ENCODE measurements at places on chromosomes 2 and 18. TPM values are rescaled to one million over a fixed set of nuclear protein-coding genes. Genes with fewer than 3 reads are reported as not detected.

DNA sequence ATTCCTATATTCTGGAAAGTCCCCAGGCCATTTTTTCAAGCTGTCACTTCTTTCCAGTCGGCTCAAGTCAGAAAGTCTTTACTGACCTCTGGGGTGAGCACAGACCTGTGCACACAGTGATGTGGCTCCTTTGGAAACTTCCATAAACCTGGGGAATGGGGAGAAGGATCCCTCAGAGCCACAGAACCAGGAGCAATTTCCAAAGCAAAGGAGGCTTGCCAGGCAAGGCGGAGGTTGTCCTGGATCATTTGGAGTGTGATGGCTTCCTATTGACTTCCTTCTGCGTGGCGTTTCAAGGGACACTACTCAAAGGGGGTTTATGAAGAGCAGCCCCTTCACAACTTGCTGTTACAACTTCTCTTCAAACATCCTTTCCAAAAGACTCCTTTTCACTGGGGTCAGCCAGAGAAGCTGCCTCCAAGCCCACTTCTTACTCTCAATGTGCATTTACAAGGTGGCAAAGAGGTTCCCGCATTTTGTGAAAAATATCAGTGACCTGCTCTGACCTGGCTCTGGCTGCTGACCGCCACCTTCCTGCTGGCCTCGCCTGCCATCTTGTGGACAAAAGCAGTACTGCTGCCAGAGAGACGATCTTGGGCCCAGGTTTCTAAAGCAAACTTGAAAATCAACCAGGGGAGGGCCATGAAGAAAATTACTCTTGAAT lies 18.2 kb upstream of the TMEM247 start:
- H3K27me3 ChIP-seq, result no peaks in the 10 kb centered on the region
- H3K36me3 ChIP-seq, result no peaks in the 10 kb centered on the region
- peak; percentile 87 for DNase-seq
- peak overlapping the region; percentile 81 for H3K27ac ChIP-seq

- peaks cover 9% of the 10 kb centered on the region for H3K36me3 ChIP-seq
- DNase-seq, result no peak
- no peak overlapping the region for H3K27ac ChIP-seq
- no peak overlapping the region for H3K4me3 ChIP-seq
- peaks cover 12% of the 10 kb centered on the region for H3K27me3 ChIP-seq
These were observed 100.8 kb downstream of the ASB1 start for GRCh38 chr2:238527565-238527964.

RIT2 gene
- total RNA-seq, result not detected

- DNase-seq, result no peak
- H3K4me3 ChIP-seq, result peak overlapping the region; percentile 92
- peak overlapping the region; percentile 97 for H3K27ac ChIP-seq
- peaks cover 13% of the 10 kb centered on the region for H3K36me3 ChIP-seq
- no peaks in the 10 kb centered on the region for H3K27me3 ChIP-seq
- H3K4me1 ChIP-seq, result peaks cover 61% of the 10 kb centered on the region
These were observed 35.1 kb downstream of the GALM start for GRCh38 chr2:38700881-38701458.

- H3K4me3 ChIP-seq, result peak overlapping the region; percentile 88
- DNase-seq, result no peak
- peak overlapping the region; percentile 92 for H3K27ac ChIP-seq
- H3K27me3 ChIP-seq, result peaks cover 6% of the 10 kb centered on the region
- H3K4me1 ChIP-seq, result peaks cover 46% of the 10 kb centered on the region
These were observed 186.8 kb downstream of the ZEB2 start for GRCh38 chr2:144333143-144333555.

DNA sequence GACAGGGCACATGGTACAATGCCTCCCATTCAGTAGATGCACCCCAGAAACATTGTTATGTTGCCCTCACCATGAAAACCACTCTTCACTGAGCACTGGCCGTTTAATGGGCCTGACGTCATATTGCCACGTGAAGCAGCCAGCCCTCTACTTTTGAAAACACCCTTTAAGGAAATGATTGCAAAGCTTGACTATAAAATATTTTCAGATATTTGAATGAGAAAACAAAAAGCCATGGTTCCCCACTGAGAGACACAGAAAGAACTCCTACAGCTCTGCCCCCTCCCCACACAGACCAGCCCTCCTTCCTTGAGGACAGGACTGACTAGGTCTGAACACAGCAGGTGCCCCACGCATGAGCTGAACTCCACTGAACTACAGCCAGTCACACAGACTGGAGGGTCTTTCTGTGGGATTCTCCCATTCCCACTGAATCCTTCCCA lies 349.1 kb downstream of the ANAPC1 start:
- peaks cover 41% of the 10 kb centered on the region for H3K4me1 ChIP-seq
- H3K27me3 ChIP-seq, result peaks cover 23% of the 10 kb centered on the region
- H3K27ac ChIP-seq, result peak overlapping the region; percentile 35
- H3K36me3 ChIP-seq, result no peaks in the 10 kb centered on the region

IL1R2 gene
- total RNA-seq, result 8.2 TPM

GAREM2 gene
- 1.9 TPM for total RNA-seq

GRCh38 chr2:73999881-74000597 lies 15.3 kb downstream of the TET3 start:
- no peak overlapping the region for H3K4me3 ChIP-seq
- peaks cover 85% of the 10 kb centered on the region for H3K4me1 ChIP-seq
- H3K27ac ChIP-seq, result no peak overlapping the region
- no peak for DNase-seq

DNA sequence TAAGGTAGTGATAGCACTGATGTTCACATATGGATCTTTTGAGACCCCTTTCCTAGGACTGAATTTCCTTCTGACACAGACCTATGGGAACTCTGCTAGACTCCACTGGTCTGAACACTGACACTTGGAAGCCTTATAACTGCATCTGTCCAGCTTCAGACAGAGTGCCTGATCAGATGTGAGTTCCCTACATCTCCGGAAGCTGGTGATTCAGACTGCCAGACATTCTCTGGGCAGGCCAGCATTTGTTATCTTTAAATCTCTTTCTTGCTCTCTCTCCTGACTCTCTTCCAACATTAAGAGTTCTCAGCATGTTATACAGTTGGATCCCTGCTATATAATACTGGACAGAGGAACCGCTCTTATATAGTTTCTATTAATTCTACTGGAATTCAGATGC lies 408.5 kb downstream of the ZEB2 start:
- no peak for DNase-seq
- H3K4me1 ChIP-seq, result peaks cover 5% of the 10 kb centered on the region
- H3K36me3 ChIP-seq, result peaks cover 15% of the 10 kb centered on the region
- H3K27ac ChIP-seq, result no peak overlapping the region

- no peaks in the 10 kb centered on the region for H3K36me3 ChIP-seq
- no peaks in the 10 kb centered on the region for H3K27me3 ChIP-seq
- DNase-seq, result no peak
- no peaks in the 10 kb centered on the region for H3K4me1 ChIP-seq
- no peak overlapping the region for H3K27ac ChIP-seq
These were observed 197.9 kb downstream of the DSEL start for GRCh38 chr18:67318651-67319050.

DNA sequence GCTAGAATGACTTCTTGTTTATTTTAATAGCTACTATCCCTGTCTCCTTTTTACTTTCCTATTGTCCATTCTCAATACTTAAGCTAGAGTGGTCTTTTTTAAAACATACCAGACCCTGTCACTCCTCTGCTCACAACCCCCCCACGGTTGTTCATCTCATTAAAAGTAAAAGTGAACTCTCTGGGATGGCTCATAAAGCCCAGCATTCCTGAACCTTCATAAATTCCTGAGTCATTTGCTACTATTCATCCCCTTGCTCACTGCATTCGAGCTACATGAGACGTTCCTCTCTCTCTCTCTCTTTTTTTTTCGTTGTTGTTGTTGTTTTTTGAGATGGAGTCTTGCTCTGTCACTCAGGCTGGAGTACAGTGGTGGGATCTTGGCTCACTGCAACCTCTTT lies 148.7 kb upstream of the DSEL start:
- H3K27ac ChIP-seq, result no peak overlapping the region
- DNase-seq, result no peak

PROKR1 gene
- total RNA-seq, result not detected

DNA sequence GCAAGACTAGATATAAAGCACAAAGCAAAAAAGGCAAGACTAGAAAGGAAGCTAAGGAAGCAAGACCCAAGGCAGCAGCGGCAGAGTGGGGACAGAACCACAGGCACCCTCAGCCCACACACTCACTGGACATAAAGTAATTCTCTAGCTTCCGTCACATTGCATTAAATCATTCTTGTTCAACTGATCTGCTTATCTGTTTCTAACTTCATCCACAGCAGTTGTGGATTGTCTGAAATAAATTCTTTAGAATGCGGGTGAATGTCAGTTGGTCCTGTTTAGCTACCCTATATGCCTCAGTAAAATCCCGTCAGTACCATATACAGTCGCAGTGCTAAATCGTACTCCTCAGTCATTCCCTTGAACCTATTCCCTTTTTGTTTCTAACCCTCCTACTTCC lies 183.2 kb upstream of the SLC39A10 start:
- H3K4me3 ChIP-seq, result no peak overlapping the region
- H3K27ac ChIP-seq, result no peak overlapping the region
- DNase-seq, result no peak
- peaks cover 12% of the 10 kb centered on the region for H3K36me3 ChIP-seq
- no peaks in the 10 kb centered on the region for H3K27me3 ChIP-seq

CDCA7 gene
- total RNA-seq, result 87.2 TPM

DNA sequence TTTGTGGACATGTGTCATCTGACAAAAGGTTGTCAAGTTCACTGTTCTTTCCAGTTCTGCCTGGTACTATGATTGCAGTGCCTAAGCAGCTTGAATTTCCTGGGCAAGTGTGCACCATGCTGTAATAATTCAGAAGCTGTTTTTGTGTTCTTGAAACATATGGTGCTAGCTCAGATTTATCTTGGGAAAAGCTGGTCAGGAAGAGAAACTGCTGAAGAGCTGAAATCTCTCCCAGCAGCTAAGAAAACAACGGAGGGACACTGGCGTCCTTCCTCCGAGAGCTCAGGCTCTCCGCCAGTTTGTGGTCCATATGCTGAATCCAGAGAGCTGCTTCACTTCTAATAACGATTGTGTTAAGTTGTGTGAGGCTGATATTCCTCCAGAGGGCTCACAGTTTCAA lies 642.0 kb downstream of the DPP10 start:
- H3K36me3 ChIP-seq, result no peaks in the 10 kb centered on the region
- no peaks in the 10 kb centered on the region for H3K27me3 ChIP-seq
- no peaks in the 10 kb centered on the region for H3K4me1 ChIP-seq
- no peak overlapping the region for H3K4me3 ChIP-seq

NPHP1 gene
- 1.8 TPM for total RNA-seq

TMEFF2 gene
- not detected for total RNA-seq

DNA sequence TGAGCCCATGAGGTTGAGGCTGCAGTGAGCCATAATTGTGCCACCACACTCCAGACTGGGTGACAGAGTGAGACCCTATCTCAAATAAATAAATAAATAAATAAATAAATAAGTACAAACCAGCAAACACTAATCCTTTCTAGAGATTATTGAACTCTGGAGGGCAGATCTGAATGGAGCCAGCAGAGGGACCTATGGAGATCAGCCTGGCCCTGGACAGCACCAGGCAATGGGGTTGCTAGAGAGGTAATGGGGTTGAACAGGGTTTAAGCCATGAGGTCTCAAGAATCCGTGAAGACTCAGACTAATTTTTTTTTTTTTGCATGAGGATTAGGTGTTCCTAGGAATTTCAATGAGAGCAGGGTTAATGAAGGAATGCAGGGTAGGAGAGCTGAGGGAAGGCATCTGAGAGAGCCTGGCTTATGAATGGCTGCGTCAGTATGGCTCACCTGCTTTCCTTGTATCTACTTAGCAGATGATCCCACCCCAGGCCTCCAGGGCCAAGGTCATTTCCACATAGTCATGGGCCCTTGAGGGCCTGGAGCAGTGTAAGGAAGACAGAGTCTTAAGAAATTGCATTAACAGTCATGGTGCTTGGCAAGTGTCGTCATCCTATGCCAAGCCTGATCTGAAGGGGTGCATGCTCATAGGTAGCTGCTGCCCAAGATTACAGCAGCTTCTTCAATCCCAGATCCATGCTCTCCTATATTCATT lies 34.6 kb upstream of the IL37 start:
- H3K27me3 ChIP-seq, result peaks cover 35% of the 10 kb centered on the region
- H3K27ac ChIP-seq, result no peak overlapping the region
- H3K4me3 ChIP-seq, result no peak overlapping the region
- H3K4me1 ChIP-seq, result peaks cover 23% of the 10 kb centered on the region
- H3K36me3 ChIP-seq, result no peaks in the 10 kb centered on the region
- no peak for DNase-seq

DNA sequence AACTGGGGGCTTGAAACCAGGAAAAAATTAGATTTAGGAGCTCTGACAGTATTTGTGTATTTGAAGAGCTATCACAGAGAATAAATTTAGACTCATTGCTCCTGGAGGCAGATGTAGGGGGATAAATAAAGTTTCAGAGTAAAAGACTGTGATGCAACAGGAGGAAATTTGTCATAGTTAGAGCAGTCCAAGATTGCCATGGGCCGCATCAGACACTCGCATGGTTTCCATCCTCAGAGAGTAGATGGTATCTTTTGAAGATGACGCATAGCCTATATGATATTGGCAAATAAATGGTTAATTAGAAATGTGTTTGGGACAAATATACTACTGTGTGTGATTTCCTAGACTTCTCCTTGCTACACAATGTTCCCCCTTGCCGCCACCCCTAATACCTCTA lies 170.5 kb downstream of the FTCDNL1 start:
- no peak overlapping the region for H3K4me3 ChIP-seq
- H3K27me3 ChIP-seq, result peaks cover 20% of the 10 kb centered on the region
- peaks cover 4% of the 10 kb centered on the region for H3K4me1 ChIP-seq
- no peak for DNase-seq
- no peaks in the 10 kb centered on the region for H3K36me3 ChIP-seq

DAW1 gene
- not detected for total RNA-seq

GRCh38 chr2:3628800-3629199 lies 29.2 kb upstream of the ALLC start:
- H3K4me1 ChIP-seq, result no peaks in the 10 kb centered on the region
- H3K36me3 ChIP-seq, result no peaks in the 10 kb centered on the region
- no peak overlapping the region for H3K27ac ChIP-seq

GRCh38 chr2:58762176-58762781 lies 521.2 kb upstream of the FANCL start:
- peak; percentile 7 for DNase-seq
- H3K36me3 ChIP-seq, result no peaks in the 10 kb centered on the region
- no peak overlapping the region for H3K4me3 ChIP-seq
- no peak overlapping the region for H3K27ac ChIP-seq
- H3K4me1 ChIP-seq, result no peaks in the 10 kb centered on the region

- no peak overlapping the region for H3K4me3 ChIP-seq
- DNase-seq, result no peak
- peaks cover 25% of the 10 kb centered on the region for H3K27me3 ChIP-seq
- peaks cover 5% of the 10 kb centered on the region for H3K4me1 ChIP-seq
These were observed 149.3 kb downstream of the FAM124B start for GRCh38 chr2:224252631-224253030.

- H3K4me1 ChIP-seq, result no peaks in the 10 kb centered on the region
- no peaks in the 10 kb centered on the region for H3K36me3 ChIP-seq
- H3K4me3 ChIP-seq, result no peak overlapping the region
These were observed 22.6 kb upstream of the DAPL1 start for GRCh38 chr2:158772306-158773078.

GPN1 gene
- total RNA-seq, result 43.6 TPM

DNA sequence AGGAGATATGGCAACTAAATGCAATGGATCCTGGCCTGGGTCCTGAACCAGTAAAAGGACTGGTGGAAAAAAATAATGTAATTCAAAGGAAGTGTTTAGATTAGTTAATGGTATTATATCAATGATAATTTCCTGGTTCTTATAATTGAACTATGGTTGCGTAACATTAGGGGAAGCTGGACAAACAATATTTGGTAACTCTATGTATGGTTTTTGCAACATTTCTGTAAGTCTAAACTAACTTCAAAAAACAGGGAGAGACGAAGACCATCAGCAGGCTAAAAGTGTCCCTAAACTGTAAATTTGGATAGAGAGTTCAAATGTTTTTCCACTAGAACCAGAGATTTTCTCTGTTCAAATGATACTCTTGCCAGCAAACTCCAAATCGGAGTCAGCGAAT lies 36.9 kb downstream of the KLF7 start:
- peaks cover 77% of the 10 kb centered on the region for H3K4me1 ChIP-seq
- no peak overlapping the region for H3K27ac ChIP-seq
